ENCODE measurements at places on chromosomes 5 and 9.

- no peak for DNase-seq
Observed at GRCh38 chr5:9653811-9654210, 23.7 kb upstream of the TAS2R1 start.

DNA sequence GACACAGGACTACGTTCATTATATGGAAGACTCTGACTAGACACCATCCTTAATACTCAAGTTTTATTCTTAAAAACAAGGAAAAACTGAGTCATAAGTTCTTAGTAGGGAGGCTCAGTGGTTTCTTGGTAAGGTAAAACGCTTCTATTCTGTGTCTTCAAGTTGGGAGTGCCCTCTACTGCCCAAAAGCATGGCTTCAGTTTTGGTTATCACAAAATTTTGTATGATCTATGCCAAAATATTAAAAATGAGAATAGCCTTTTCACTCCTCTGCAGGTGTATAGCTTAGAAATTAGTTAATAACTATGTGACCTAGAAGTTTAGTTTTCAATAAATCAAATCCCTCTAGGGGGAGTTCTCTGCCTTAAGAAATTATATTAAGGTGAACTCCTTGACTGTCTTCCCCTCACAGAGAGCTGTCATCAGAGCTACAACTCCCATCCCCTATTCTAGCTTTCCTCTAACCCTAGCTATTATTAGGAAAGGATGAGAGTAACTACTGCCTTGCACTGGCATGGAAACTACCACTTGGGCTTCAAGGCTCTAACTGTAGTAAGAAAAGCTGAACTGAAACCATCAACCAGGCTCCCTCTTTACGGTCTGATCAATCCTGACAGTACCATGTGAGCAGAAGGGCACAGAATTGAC is 189.7 kb downstream of the GNAQ start:
- no peak for DNase-seq

DNA sequence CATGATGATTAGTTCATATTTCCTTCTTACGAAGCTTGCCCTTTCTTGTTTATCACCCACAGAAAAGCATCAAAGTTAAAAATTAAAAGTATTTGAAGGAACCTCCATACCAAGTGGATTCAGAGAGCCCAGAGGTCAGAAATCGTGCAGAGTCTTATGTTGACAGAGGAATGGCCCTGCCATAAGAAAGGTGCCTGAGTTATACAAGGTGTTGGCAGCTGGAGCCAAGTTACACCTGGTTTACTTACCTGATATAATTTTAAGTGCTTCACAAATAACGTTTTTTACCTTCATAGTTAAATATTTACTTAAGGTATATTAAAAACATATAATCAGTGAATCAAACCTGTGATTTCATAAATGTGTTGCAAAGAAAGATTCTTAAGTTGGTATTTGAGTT is 42.3 kb upstream of the DHFR start:
- DNase-seq: no peak

DNA sequence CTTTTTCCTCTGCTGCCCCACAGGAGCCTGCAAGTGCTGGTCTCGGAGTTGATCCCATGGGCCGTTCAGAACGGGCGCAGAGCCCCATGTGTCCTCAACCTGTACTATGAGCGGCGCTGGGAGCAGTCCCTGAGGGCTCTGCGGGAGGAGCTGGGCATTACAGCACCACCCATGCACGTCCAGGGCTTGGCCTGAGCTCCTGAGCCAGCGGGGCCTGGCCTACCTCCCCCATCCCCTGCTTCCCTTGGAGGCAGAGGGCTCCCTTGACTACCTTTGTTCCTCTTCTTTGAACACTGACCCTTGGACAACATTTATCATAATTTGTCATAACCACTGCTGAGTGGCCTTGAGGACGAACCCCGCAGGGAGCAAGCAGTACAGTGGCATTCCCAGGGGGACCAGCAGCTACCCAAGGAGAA is 6.9 kb upstream of the SLC27A4 start:
- DNase-seq: no peak

- DNase-seq: no peak
Observed at GRCh38 chr9:129677456-129677855, 12.0 kb downstream of the PRRX2 start.

DNA sequence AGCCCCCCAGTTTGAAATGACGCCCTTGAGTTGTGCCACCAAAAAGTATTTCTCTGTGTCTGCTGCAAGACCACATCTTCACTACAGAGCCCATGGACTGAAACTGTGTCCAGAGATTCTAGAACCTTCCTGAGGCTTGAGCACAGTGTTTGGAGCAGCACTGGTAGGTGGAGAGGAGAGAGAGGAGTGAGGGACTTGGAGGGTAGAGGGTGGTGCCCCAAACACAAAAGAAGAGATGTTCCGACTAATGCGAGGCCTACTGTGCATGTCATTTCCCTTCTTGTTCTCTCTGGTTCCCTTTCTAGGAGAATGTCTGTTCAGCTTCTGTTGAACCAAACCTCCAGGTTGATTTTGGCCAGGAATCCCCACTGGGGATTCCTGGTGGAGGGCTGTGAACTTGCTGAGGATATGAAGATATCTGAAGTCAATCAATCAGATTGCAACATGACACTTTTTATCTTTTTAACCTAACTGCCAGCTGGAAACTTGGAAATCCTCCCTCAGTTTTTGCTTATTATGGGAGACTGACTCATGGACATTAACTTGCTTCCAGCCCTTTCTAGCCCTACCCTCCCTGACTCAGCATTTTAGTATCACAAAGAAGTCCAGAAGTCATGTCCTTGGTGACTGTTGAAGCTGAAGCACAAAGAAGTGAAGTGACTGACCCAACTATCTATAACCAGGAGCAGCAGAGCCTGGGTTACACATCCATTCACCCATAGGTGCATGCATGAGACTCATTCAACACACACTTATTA is 154.5 kb downstream of the NR3C1 start:
- DNase-seq: no peak

- no peak for DNase-seq
Observed at GRCh38 chr5:66932457-66932856, 264.1 kb downstream of the CD180 start.

DNA sequence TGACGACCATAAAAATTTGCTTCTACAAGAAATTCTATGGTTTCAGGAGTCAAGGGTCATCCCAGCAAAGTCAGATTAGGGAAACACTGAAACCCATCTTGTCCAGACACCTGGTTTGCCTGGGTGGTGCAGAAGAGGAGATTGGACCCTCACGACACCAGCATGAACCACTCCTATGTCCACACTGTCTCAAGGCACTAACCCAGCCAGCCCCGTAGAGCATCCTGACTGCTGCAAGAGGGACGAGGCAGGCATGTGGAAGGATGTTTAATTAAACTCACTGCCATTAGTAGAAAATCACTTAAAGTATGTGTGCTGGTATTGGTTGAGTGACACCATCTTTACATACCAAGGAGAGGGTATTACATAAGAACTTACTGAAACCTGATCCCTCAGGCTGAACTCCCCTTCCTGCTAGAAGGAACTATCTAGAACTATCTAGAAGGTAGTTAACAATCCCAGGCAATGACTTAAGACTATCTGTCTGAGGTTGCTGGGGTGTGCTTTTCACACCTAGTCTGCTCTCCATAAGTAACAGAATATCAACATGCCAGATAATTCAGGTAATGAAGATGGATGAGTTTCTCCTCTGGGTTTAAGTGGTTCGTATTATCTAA is 93.6 kb downstream of the SEMA6A start:
- DNase-seq: no peak

DNA sequence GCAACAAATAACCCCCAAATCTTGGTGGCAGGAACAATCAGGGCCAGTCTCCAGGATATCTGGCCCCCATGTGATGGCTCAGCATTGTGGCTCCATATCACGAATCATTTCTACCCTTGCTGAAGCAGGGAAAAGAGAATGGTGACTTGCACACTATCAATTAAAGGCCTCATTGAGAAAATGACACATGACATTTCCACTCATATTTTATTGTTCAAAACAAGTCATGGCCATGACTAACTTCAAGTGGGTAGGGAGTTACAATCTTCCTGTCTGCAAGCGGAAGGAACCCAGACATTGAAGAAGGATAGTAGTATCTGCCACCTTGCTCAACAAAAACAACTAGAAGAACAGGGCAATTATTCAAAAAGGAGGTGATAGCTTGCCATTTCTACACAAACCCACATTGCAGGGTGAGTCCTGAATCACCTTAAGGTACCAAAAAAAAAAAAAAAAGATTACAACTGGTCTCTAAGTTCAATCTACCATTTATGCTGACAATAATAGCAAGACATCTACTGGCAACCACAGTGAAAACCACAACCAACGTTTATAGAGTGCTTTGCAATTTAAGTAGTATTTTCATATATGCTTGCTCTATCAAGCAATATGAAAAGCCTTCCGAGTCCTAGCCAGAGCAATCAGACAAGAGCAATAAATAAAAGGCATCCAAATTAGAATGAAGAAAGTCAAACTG is 186.7 kb upstream of the DAPK1 start:
- DNase-seq: no peak

- no peak for DNase-seq
Observed at GRCh38 chr5:68538814-68539420, 323.4 kb downstream of the PIK3R1 start.

GRCh38 chr9:121584421-121584820 is 67.0 kb upstream of the DAB2IP start:
- DNase-seq: no peak

DNA sequence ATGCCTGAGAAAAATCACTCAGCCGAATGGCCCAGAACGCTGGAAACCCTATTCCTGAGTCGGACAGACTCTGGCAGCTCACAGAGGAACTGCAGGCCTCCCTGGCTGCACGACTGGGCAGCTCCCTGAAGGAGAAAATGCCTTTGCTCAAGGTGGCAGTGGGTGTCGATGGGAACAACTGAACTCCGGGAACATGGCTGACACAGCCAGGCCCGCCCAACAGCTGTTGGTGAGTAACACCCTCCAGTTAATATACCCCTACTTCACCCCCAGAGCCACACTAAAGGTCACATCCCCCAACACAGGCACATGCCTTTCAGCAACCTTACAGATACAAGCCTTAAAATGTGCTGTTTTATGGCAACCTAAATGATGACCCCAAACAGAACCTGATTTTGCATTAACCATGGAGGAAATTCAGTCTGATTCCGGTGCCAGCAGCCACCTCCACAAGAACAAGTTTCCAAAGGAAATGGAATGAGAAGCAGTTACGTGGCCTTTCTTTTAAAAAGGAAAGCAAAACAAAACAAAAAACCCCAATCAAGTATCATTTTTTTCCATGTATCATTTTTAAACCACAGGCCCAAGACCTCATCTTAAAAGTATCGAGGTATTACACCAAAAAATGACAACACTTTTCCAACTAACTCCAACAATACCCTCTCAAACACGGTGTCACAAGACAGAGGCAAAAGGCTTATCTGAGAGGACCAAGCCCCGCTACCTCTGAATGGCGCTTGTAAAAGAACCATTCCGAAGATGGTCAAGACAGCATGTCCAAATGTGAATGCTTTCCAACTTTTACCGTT is 3.1 kb downstream of the KLF9 start:
- no peak for DNase-seq

DNA sequence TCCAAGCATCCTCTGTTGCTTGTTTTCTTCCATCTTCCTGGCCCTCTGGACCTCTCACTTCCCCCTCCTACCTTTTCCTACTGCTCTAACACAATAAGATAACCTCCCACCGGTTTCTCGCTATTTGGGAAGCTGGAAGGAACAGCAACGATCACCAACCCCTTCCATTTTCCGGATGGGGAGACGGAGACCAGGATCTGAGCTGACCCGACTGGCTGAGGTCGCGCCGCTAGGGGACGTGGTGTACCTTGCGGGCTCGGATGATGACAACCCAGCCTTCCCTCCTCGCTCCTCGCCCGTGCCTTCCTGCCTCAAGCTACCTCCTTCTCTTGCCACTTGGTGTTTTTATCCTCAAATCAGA is 1.9 kb downstream of the LPAR1 start:
- no peak for DNase-seq

DNA sequence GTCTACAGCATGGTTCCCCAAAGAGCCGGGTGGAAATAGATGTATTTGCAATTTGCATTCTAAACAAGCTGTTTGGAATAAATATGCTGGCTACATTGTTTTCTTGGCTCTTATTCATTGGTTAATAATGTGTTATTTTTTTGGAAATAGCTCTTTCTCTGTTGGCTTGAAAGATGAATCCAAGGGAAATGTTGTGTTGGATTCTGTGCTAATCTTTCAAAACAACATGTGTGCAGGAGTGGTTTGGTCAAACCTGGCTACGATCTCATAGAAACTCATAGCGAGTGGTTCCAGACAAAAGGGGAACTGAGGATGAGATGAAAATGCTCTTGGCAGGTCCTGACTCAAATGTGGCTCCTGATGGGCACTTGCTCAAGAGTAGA is 63.7 kb upstream of the CXCL14 start:
- no peak for DNase-seq

- no peak for DNase-seq
Observed at GRCh38 chr5:30604648-30605262, 588.7 kb upstream of the CDH6 start.

DNA sequence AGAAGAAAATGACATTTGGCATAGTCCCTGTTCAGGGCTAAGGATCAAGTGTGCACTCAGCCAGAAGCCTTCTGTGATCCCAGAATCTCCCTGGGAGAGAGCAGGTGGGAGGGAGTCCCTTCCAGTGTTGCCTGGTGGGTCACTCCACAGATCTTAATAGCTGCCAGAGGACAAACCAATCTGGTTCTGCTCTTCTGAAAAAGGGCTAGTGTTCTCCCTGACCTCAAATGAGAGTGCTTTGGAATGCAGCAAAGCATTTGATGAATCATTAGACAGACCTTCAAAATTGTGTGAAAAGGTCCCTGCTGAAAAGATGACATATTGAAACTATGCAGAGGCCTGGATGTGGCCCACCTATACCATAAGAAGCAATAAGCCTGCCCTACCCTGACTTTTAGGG is 339.7 kb downstream of the TMEM232 start:
- DNase-seq: no peak

DNA sequence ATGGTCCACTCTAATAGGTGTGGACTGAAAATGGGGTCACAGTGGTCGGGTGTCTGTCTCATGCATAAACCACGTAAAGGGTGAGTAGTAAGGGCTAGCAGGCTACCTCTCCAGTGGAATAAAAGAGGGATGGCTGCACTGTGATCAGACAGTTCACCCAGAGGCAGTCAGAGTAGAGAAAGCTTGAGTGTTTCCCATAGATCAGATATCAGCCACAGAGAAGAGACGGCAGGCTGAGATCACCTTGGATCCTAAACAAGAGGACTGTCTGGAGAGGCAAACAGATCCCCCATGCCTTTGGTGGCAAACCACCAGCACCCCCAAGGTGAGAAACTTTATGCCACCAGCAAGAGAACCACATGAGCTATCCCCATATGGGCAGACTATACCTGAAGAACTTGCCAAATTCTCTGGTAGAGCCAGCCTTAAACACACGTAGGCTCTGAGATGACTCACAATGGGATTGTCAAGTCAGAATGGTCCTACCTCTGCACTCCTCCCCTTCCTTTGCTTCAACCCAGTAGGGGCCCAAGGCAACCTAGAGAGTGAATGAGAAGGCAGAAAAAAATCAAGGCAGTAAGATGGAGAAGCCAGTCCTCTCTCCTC is 205.2 kb upstream of the MAP3K1 start:
- DNase-seq: no peak

DNA sequence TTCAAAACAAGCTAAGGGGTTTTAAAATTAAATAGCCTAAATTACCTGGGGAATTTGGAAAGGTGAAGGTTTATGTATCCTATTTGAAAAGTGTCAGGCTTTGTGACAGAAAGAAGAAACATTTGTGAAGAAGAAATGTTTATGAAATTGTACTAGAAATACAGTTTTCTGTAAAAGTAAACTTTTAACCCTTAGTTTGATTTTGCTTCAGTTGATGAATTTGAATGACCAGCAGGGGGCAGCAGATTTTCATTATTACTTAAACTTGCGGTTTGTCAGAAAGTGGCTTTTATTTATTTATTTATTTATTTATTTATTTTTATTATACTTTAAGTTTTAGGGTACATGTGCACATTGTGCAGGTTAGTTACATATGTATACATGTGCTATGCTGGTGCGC is 58.1 kb downstream of the NNT start:
- no peak for DNase-seq
